ENCODE measurements at places on chromosomes 2 and 18. TPM values are rescaled to one million over a fixed set of nuclear protein-coding genes. Genes with fewer than 3 reads are reported as not detected.

The ERFE gene
- total RNA-seq = not detected

The CFC1 gene
- total RNA-seq = not detected

The GPBAR1 gene
- 8.1 TPM for total RNA-seq

The LOXL3 gene
- 6.1 TPM for total RNA-seq

The CFAP221 gene
- 3.9 TPM for total RNA-seq

The OR6B2 gene
- not detected for total RNA-seq

The NT5DC4 gene
- total RNA-seq = not detected

The POTEE gene
- total RNA-seq = not detected

The LYG2 gene
- total RNA-seq = not detected

The LIMS2 gene
- total RNA-seq = 44.2 TPM

The DIPK1C gene
- not detected for total RNA-seq

The RNASEH1 gene
- total RNA-seq = 17.2 TPM

The SMIM21 gene
- not detected for total RNA-seq

The SERPINB3 gene
- 464 TPM for total RNA-seq

The C2orf15 gene
- not detected for total RNA-seq

The ICOS gene
- total RNA-seq = 1.7 TPM

The C1GALT1C1L gene
- total RNA-seq = 1.2 TPM

The PAX8 gene
- total RNA-seq = 1.7 TPM

The UGT1A7 gene
- 4.9 TPM for total RNA-seq

Data from vagina (tissue), 2 donors.